ENCODE measurements at places on chromosomes 3 and 15.

DNA sequence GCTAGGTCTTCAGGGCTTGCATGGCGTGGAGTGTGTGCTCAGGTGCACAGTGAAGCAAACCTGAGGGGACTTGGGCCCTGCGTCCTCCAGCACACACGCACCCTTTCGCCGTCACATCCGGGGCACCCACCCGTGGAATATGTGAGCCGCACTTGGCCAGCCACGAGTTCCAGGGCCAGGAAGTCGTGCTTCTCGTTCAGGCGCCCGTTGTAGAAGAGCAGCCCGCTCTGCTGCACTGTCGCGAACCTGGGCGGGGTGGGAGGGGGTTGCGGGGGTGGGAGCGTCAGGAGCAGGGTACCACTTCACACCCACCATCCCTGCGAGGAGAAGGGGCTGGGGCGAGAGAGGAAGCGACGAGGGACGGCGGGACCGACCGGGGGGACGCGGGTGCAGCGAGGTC, 7.1 kb downstream of the CELSR3 start:
- no peak for DNase-seq

GRCh38 chr3:67647390-67647878, 7.0 kb downstream of the SUCLG2 start:
- DNase-seq = no peak

- no peak for DNase-seq
These were observed 372.1 kb downstream of the MAGI1 start for GRCh38 chr3:65666448-65667091.

DNA sequence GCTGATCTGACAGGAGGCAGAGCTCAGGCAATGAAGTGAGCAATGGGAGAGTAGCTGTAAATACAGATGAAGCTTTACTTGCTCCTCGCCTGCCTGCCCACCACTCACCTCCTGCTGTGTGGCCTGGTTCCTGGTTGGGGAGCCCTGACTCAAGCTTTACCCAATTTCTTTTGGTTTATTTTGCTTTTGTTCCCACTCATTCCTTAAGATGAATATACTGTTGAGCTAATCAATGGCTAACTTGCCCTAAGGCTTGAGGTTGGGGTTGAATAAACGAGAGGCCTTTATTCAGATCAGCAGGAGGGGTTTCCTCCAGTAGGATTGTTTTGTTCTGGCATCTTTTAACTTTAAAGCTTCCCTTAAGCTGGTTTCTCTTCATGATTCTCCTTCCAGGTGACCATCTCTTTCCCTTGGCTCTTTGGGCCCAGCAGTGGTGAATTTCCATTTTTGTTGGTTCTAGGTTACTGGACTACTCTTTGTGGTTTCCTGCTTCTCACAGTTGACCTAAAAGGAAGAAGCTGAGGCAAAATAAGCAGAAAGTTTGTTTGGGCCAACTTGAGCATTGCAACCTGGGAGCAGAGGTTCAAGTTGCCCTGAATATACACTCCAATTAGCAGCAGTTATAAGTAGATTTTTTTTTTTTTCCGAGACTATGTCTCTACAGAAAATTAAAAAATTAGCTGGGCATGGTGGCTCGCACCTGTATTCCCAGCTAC, 44.4 kb downstream of the STARD9 start:
- DNase-seq = no peak

GRCh38 chr3:31436830-31437229, 95.9 kb upstream of the STT3B start:
- no peak for DNase-seq

DNA sequence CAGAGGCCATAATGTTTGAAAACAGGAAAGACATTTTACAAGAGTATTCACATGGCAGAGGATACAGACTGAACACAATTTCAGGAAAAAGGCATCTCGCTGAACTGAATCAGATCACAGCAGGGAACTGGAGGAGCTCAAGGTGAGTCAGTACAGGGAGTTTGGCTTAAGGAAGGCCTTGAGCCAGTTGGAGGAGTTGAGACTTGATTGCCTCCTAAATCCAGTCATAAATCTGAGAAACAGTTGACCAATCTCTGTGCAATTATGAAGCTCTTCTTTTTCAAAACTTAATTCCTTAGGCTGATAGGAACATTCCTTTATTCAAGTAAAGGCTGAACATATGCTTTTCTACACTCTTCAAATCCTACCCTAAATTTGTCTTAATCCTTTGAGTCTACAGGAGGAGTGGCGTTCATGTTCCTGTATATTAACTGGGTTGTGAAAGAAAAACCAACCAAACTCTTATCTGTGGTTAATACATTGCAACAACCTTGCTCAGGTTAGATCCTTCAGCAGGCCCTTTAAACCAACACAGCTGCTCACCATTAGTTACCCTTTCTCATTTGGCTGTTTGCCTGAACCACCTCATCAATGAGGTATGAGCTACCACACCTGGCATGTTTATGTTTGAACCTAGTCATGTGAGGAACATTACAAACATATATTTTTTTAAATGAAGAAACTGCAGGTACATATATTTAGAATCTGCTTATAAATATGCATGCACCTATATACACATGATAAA, 404.1 kb upstream of the ATP11B start:
- DNase-seq = peak; percentile 36

All from NCI-H187 (cell line).